CD4-positive, alpha-beta memory T cell (primary cell): ENCODE measurements at places on chromosomes 4 and X.

GRCh38 chr4:176048631-176049030 lies 17.0 kb upstream of the WDR17 start:
- no peak for DNase-seq

DNA sequence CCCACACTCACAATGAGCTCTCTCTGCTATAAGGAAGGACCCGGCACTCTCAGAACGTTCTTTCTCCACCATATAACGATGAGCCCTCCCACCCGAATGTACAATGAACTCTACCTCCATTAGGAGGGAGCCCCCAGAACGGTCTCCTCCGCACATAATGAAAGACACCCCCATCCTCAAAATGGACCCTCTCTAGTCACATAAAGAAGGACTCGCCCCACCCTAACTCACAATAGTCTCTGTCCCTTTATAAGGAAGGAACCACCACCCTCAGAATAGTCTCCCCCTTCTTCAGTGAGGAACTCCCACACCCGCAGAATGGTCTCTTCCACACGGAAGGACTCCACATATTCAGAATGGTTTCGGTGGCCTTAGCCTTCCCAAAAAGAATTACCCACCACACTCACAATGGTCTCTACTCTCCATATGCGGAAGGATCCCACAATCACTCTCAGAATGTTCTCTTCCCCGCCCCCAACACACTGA lies 477 bp downstream of the SLC35A2 start:
- no peak for DNase-seq

DNA sequence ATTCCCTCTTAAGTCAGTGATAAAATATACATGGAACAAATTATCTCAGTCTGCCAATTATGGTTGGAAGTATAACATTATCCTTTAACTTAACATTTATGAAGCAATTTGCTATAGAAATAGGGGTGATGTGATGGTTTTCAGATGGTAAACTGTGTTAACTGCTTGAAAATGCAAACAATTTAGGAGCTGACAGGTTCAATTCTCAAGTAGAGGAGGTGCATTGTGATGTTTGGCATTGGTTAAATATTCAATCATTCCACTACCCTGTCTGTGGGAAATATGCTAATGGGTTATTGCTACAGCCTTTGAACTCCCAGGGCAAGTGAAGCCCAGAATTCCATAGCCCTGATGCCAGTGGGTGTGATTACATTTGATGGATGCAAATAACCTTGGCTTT lies 243.4 kb upstream of the GK2 start:
- no peak for DNase-seq

- no peak for DNase-seq
Measured at GRCh38 chr4:145340071-145340675, 141.5 kb upstream of the SMAD1 start.

DNA sequence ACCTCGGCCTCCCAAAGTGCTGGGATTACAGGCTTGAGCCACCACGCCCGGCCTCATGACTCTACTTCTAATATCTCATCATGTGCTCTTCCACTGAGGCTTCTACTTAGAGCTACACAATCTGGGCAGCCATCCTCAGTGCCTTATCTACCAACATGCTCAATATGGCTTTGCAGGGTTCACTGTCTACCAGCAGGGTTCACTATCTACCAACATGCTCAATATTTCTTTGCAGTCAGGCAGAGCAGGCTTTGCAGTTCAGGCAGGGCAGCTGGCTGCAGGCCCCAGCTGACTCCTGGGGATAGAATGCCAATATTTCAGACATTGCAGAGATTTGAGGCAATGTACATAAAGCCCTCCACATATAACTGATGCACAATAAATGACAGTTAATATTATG lies 47.5 kb downstream of the PKD2 start:
- DNase-seq: no peak

GRCh38 chrX:1673337-1673736 lies 58.5 kb downstream of the ASMT start:
- peak; percentile 40 for DNase-seq

GRCh38 chr4:13476915-13477314 lies 7.2 kb downstream of the RAB28 start:
- DNase-seq: no peak
